ENCODE measurements at places on chromosomes 1 and 21. TPM values are rescaled to one million over a fixed set of nuclear protein-coding genes. Genes with fewer than 3 reads are reported as not detected.

Gene DNASE2B
- not detected for total RNA-seq

Gene NUDT17
- 6.4 TPM for total RNA-seq

Gene KDF1
- not detected for total RNA-seq

Gene RXFP4
- not detected for total RNA-seq
